Peyer's patch (tissue), 4 donors: ENCODE measurements at places on chromosomes 3 and 15.
A peak's percentile ranks its signal among the peaks of the same experiment; 100 is the strongest.

- H3K36me3 ChIP-seq: no peaks in the 10 kb centered on the region
- H3K27me3 ChIP-seq: no peaks in the 10 kb centered on the region
- no peak overlapping the region for H3K4me3 ChIP-seq
- H3K4me1 ChIP-seq: no peaks in the 10 kb centered on the region
- H3K27ac ChIP-seq: no peak overlapping the region
- DNase-seq: no peak
Observed at GRCh38 chr3:190504354-190505125, 9.3 kb upstream of the IL1RAP start.

- no peak overlapping the region for H3K27ac ChIP-seq
- H3K4me3 ChIP-seq: no peak overlapping the region
- H3K27me3 ChIP-seq: no peaks in the 10 kb centered on the region
- DNase-seq: no peak
- peaks cover 37% of the 10 kb centered on the region for H3K36me3 ChIP-seq
Observed at GRCh38 chr3:177050501-177051237, 146.6 kb downstream of the TBL1XR1 start.

DNA sequence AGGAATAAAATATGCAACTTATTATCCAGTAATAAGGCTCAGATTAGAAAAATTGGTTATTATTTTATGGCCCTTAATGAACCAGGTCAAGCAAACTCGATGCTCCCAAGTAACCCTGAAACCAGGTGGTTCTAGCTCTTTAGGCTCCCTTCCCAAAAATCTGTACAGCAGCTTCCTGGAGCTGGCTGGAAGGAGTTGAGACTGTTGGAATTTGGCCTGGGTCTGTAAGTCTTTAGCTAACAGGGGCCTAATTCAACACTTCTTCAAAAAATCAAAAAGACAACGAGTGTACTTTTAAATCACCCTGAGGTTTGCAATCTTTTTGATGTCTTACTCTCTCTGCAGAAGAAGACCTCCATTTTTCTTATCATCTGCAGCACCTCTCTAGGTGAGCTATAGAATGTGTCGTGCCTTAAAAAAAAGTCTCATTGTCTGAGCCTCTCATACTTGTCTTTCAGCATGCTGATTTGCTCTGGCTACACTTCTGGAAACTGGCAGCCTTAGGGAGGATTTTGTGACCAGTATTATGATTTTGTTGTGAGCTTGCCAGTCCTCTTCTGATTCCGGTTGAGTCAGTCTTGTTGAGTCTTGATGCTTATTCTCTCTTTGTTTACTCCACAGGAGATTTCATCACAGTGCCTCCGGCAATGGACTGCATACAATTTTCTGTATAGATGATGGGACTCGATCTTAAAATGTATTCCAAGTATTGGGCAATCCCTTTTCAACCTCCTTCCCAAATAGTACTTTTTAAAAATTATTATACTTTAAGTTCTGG lies 235.0 kb upstream of the KBTBD8 start:
- no peaks in the 10 kb centered on the region for H3K4me1 ChIP-seq
- DNase-seq: no peak
- no peak overlapping the region for H3K27ac ChIP-seq
- H3K36me3 ChIP-seq: no peaks in the 10 kb centered on the region
- H3K4me3 ChIP-seq: no peak overlapping the region
- no peaks in the 10 kb centered on the region for H3K27me3 ChIP-seq

DNA sequence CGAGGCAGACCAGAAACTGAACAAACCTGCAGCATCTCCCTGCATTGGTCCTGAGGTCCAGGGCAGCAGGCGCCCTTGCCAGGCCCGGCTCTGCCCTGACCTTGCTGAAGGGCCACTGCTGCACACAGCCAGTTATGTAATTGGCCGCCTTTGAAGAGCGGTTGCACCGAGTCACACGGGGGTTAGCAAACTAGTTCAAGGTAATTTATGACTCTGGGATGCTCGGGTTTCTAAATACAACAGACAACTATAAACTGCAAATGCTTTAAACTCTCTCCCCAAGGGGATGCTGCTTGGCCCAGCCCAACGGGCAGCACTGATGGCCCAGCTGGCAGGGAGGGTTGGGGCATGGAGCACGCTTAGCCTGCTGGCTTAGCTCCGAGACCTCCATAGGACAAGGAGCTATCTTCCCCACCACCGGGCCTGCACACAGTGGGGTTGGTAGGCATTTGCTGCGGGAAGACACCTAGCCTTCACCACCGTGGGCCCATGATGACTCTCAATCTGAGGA lies 60.3 kb upstream of the IQSEC1 start:
- H3K27ac ChIP-seq: no peak overlapping the region
- H3K27me3 ChIP-seq: no peaks in the 10 kb centered on the region
- no peak overlapping the region for H3K4me3 ChIP-seq
- peak; percentile 25 for DNase-seq
